ENCODE measurements at places on chromosomes 2 and 18.

DNA sequence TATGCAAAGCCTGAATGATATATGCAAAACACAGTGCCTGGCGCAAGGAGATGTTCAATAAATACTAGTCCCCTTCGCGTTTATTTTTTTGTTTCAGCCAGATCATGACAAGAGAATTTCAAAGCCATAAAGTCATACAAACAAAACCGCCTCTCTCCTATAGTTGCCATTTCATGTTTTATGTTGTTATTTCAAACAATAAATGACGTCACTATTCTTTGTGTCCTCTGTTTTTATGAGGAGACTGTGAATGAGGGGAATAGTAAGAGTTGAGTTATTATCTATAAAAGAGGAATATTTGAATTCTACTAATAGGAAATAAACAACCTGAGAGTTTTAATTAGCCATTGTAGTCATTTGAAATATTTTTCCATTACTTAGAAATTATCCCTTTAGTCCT is 464.5 kb downstream of the THSD7B start:
- no peak for DNase-seq

GRCh38 chr18:36315736-36316135 is 18.2 kb downstream of the FHOD3 start:
- no peak for DNase-seq

GRCh38 chr18:38115201-38115600 is 549.6 kb upstream of the CELF4 start:
- no peak for DNase-seq

- DNase-seq = no peak
These were observed 327.7 kb downstream of the SUCLG1 start for GRCh38 chr2:84131278-84131830.

DNA sequence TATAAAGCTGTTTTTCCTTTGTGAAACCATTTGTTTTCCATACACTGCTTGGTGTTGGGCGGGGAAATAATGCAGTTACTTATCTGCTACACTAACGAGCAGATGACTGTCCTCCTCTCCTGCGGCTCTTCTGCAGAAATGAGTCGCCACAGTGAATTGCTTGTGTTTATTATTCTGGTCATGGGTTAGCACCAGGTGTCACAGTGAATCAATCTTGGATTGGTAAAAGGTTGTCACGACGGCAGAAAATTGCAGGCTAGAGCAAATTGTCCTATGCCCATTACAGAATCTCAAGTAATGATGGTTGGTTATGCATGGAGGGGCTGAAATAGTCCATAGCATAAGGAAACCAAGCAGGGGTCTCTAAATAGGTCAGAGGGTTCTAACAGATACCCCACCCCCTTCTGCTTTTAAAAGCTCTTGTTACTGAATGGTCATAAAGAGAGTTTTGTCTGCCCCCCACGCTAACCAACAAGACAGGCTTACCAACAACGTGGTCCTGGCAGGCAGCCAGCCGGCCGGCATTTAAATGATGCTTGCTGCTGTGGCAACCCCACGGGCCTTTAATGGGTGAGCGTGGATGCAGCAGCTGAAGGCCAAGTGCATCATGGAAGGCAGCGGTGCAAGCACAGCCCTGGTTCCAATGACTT is 29.5 kb downstream of the RAB31 start:
- no peak for DNase-seq

DNA sequence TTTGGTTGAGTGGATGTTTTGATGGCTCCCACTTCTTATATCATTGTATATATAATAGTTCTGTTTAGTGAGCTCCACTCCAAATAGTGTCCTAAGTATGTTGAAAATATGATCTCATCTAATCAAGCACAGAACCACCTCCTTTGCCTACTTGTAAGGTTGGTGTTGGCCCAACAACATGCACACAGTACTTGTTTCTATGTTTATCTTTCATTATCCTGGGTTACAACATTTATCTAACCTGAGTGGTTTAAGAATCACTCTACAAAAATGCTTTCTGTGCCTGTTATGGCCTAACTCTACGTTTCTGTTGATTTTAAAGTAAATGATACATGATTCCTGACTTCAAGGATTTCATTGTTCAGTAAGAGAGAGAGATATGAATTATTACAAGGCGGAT is 281.9 kb downstream of the FIGN start:
- no peak for DNase-seq

GRCh38 chr2:166468124-166469024 is 25.7 kb downstream of the SCN7A start:
- DNase-seq = no peak

DNA sequence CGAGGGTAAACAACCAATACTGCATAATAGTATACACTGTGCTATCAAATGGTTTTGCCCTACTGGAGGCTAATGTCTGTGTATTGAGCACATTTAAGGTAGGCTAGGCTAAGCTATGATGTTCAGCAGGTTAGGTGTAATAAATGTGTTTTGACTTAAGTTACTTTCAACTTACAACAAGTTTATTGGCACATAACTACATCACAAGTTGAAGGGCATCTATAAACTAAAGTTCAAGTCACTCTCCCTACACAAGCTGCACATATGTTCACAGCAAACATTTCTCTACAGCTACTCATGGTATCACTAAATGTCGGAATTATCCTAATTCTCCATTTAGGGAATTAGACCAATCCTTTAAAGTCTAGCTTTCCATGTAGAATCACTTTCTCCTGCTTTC is 11.4 kb downstream of the ARL5A start:
- no peak for DNase-seq

- no peak for DNase-seq
These were observed 157.4 kb downstream of the DTNA start for GRCh38 chr18:34867520-34867919.

- DNase-seq = no peak
These were observed 7.3 kb upstream of the DUSP2 start for GRCh38 chr2:96152304-96153161.

- DNase-seq = no peak
These were observed 50.6 kb upstream of the RMDN2 start for GRCh38 chr2:37874470-37874869.

DNA sequence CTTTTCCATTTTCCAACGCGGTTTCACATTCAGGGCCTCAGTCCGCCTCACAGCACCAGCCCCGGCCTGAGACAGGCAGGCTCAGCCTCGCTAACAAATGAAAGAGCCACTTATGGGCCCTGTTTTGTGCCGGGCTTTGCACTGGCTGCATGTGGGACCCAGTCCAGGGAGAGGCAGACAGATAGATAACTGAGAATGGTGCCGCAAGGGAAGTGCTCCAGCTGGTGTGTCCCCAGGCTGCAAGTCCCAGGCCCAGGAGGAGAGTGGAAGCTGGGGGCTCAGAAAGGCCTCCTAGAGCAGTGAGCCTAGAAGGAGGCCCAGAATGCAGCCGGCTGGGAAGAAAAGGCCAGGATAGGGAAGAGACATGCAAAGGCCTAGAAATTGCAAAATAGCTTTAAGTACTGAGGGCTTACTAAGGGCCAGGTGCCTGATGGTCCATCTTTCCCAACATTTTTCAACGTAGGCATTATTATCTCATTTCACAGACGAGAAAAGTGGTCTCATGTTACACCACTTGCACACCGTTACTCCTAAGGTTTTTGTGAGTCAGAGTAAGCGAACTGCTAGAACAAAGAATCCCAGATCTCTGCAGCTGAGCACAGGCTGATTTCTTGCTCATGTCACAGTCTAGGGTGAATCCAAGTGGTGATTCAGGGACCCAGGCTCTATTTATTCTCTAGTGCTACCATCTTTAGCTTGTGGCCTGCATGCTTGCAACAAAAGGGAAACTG is 26.0 kb downstream of the ADRA2B start:
- DNase-seq = no peak

DNA sequence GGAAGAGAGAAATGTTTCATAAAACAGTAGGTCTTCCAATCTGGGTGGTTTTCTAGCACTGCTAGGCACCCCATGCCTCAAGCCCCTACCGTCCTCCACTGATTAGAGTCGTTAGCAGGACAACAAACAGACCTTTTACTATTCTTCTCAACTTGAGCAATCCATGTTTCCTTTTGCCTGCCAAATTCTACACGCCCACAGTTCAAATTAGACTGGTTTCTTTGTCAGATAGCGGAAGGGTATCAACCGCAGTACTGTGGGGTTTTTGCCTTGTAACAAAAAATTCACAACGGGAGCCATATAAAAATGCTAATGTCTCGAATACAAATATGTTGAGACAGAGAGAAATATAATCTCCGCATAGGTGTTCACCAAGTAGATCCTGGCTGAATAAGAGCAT is 59.9 kb downstream of the VIT start:
- no peak for DNase-seq

GRCh38 chr2:13524492-13524891 is 807.8 kb downstream of the TRIB2 start:
- DNase-seq = no peak

DNA sequence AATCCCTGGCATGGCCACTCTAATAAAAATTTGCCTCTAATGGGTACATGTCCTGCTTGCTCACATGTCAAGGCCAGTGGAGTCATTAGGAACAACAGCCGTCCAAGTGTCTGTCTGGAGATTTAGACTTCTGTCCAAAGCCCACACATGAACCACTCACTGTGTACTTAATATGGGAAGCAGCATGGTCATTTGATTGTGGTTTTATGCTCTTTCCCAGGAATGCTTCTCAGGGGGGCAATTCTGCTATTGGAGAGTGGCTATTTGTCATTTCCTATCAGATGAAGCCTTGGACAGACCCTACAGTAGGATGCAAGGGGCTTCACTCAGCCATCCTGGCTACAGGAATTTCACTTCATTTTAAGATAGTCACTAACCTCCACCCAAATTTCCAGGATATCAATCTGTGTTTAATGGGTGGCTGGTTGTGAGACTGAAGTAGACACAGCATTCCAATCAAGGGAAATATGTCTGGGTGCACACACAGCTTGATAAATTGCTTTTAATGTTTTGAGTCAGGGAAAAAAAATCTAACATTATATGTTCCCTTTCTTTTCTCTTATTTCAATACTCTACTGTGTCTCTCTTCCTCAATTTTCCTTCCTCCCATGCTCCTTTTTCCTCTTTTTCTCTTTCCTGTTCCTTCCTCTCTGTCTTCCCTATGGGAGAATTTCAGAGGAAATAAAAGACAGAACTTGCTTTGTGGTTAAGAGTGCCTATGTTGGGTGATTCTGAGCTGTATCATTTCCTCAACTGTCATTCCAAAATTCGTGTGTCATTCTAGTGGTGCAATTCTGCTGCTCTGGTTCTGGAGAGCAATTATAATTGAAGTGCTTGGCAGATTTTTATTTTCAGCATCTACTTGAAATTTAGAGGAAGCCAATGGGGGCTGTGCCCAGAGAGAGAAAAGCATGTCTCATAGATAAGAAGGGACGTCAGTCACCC is 320.1 kb downstream of the OSR1 start:
- no peak for DNase-seq

GRCh38 chr2:196924051-196924450 is 2.5 kb downstream of the PGAP1 start:
- DNase-seq = no peak

GRCh38 chr18:79774111-79774510 is 23.6 kb upstream of the KCNG2 start:
- DNase-seq = no peak

- DNase-seq = no peak
These were observed 19.9 kb downstream of the CHMP3 start for GRCh38 chr2:86543335-86543734.

DNA sequence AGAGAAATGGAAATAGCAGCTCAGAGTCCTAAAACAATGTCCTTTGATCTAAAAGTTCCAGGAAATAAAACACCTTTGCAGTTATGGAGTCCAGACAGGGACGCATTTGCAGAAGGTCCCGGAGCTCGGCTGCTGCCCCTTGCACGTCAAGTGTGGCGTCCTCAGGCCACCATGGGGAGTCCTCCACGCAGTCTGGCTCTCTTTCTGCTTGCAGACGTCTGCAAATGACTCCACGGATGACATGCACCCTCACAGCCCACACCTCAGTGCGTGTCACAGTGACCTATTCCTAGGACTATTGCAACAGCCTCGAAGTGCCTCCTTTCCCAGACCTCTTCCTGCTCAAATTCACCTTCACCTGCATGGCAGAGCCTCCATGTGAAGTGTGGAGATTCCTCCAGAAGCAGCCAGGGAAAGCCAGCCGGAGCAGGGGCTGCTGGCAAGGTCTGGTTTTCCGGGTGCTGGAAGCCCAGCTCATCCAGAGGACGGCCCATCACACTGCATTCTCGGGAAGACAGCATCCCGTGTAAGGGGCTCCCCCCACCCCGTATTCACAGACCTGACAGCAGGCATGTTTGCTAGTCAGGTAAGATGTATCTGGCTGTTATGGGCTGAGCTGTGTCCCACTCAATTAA is 137.7 kb downstream of the ASB1 start:
- DNase-seq = no peak

- DNase-seq = no peak
These were observed 138.4 kb upstream of the MYCN start for GRCh38 chr2:15801904-15802303.

GRCh38 chr2:131413148-131413747 is 49.3 kb upstream of the RAB6D start:
- no peak for DNase-seq

- no peak for DNase-seq
These were observed 1596.6 kb upstream of the CELF4 start for GRCh38 chr18:39162013-39162827.

- DNase-seq = no peak
These were observed 1181.6 kb upstream of the CELF4 start for GRCh38 chr18:38747153-38747552.

DNA sequence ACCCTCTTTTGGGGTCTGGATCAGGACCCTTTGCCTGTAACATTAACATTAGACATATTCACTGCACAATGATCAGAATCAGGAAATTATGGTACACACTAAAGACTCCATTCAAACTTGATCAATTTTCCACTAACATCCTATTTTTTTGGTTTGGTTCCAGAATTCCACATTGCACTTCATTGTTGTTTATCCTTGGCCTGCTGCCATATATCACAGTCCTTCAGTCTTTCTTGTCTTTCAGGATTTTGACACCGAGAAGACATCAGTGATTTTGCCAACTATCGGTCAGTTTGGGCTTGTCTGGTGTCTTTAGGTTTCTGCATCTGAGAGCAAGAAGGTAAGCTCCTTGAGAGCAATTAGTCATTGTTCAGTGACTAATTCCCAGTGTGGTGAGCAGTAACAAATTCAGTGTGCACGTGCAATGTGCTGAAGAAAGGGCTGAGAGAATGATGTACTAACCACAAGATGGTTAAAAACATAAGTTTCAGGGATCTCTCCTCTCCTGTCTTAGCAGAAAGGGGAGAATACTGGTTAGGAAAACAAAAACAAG is 23.5 kb downstream of the MARCHF4 start:
- DNase-seq = no peak

DNA sequence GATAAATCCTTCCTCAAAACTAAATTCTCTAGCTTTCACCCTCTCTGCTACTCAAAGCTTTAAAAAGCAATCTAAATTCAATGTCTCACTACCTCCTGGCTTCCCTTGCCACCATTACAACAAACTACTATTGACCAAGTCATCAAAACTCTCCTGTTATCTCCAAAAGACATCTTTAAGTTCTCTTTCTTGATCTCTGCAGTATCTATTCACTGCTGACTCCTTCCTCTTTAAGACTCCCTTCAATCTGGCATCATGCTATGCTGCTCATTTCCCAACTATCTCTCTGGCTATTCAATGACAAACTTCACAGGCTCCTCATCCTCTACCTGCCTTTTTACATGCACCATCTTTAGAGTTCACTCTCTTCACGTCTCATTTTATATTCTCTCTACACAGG is 5.9 kb downstream of the PPP3R1 start:
- DNase-seq = no peak
